ENCODE measurements at places on chromosomes 7 and 10.

- DNase-seq: no peak
Observed at GRCh38 chr10:77716458-77717317, 79.1 kb upstream of the KCNMA1 start.

- no peak for DNase-seq
Observed at GRCh38 chr10:123790132-123790885, 101.3 kb downstream of the CPXM2 start.

- no peak for DNase-seq
Observed at GRCh38 chr10:98980353-98980752, 255.3 kb downstream of the HPSE2 start.

GRCh38 chr7:145434811-145435210 lies 599.0 kb upstream of the TPK1 start:
- no peak for DNase-seq

- DNase-seq: peak; percentile 51
Observed at GRCh38 chr10:47402641-47403301, 18.7 kb upstream of the ZNF488 start.

- no peak for DNase-seq
Observed at GRCh38 chr7:105187302-105188169, 173.5 kb downstream of the KMT2E start.

DNA sequence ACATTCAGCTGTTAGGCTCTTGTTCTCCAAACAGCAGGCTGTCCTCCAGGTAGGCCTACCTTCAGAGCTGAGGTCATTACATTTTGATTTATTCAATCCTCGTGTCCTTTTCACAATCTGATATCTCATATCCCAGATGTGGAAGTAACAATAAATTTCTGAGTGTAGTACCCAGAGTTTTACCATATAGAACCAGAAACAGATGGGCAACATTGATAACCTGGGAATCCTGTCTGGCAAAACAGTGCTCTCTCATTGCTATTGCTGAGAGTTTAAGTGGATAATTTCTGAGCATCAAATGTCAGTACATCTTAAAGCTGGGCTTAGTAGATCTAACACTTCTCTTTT lies 1007.8 kb downstream of the REEP3 start:
- no peak for DNase-seq

GRCh38 chr7:98278936-98279335 lies 2.5 kb upstream of the BRI3 start:
- DNase-seq: no peak

DNA sequence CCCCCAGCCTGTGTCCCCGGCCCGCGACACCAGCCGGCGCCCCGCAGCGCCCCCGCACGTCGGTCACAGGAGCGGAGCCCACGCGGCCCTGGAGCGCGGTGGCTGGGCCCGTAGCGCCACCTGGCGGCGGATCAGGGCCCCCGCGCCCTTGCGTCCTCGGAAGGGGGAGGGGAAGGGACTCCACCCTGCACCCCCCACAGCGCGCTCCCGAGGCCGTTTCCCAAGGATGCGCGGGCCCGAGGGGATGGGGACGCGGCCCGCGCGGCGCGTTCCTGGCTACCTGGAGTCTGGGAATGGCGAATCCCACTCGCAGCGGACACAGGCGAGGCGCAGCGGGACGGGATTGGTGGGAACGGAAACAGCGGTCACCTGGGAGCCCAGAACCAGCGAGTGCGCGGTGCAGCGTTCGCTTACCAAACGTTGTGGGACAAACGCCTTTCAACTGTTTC lies 23.8 kb upstream of the MKI67 start:
- DNase-seq: no peak

DNA sequence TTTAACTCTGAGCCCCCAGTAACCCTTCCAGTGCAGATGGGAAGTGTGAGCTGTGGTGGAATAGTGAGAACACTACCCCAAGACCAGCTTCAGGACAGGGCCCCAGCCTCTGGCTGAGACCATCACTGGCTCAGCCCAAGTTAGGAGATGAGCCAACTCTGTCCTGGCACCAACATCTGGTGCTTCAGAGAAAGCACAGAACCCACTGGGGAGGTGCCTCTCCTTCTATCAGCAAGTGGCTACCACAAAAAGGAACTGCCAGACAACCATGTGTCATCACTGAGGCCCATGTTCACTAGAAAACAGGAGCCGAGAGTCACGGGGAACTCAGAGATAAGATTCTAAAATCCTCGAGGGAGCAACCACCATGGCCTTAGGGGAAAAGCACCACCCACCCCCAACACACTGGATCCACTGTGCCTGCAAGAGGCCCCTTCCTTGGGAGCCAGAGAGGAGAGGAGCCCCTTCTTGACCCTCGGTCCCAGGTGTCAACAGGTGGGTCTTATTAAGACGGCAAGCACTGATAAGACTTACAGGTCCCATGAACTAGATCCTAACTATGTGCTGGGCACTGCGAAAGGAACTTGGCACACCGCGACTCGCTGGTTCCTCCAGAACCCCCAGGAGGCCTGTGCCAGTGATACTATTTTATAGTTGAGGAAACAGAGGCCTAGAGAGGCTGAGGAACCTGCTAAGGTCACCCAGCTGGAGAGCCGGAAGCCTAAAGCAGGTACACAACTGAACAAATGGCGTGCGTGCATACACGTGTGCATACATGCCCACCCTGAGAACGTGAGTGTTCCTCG lies 102.7 kb downstream of the FAM53B start:
- no peak for DNase-seq

- no peak for DNase-seq
Observed at GRCh38 chr10:81096558-81096957, 558.9 kb downstream of the SH2D4B start.

DNA sequence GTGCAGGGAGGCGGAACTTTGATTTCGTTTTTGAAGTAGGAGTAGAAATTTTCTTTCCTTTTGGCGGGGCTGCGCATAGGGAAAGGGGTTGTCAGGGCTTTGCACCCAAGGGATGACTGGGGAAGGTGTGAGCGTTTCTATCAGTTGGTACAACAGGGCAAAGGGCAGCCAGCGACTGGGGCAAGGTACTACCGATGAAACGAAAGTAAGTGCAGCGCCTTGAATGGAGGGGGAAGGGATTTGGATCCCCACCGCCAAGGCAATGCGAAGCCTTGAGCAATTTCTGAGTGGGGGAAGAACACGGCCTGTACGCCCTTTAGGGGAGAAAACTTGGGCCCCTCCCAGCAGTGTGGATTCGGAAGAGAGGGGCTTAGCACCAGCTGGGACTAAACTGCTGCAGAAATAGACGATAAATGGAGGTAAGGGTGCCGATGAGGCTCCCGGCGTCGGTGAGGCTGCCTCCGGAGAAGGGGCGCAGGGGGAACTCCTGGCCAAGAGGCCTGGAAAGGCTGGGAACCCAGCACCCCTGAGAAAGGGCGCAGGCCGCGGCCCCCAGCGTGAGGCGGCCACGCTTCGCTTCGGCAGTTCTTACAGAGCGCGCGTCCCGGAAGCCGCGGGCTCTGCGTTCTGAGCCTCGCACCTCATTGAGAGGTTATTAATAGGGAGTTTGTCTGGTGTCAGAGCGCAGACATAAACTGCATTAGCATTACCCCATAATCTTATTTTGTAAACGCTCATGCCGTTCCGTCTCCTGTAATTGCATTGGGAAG lies 10.0 kb upstream of the TLX1 start:
- no peak for DNase-seq

GRCh38 chr7:37674531-37674930 lies 9.0 kb upstream of the GPR141 start:
- no peak for DNase-seq

DNA sequence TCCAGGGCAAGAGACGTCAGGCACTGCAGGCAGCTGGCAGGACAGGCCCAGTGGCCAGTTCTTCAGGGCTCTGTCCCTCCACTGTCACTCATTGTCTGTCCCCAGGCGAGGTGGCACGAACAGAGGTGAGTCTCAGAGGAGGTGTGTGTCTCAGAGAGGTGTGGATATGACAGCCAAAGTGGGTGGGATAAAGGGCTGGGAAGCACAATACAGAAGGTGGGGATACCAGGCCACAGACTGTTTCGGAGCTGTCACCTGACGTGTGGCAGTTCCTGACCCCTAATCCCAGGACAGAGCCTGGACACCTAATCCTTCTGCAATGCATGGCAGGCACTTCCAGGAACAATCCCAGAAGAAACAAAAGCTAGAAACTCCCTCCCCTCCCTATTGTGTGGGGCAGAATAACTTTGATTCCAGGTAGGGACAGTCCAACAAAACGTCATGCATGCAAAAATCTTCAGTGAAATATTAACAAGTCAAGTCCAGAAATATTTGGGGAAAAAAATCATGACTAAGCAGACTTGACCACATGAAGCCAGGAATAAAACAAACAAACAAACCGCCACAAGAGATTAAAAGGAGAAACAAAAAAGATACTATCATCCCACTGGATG lies 11.6 kb downstream of the KLRG2 start:
- no peak for DNase-seq

GRCh38 chr7:167090-167855 lies 25.1 kb upstream of the FAM20C start:
- DNase-seq: no peak

- no peak for DNase-seq
Observed at GRCh38 chr7:23696916-23697441, 13.0 kb upstream of the STK31 start.

DNA sequence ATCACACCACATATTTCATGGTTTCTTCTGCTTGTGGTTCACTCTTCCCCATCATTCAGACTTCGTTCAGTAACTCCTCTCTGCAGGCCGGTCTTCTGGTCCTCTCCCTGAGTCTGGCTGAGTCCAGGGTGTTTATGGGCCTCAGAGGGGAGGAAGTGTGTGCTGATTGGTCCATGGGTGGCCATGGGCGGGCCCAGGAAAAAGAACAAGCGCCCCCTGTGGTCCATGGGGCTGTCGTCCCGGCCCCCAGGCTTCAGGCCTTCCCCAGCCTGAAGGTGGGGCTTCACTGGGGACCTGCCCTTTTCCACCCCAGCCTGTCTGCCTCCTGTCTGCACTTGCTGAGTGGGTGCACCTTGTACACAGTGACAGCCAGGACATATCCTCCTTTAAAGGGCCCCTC lies 123.7 kb downstream of the VIPR2 start:
- no peak for DNase-seq

DNA sequence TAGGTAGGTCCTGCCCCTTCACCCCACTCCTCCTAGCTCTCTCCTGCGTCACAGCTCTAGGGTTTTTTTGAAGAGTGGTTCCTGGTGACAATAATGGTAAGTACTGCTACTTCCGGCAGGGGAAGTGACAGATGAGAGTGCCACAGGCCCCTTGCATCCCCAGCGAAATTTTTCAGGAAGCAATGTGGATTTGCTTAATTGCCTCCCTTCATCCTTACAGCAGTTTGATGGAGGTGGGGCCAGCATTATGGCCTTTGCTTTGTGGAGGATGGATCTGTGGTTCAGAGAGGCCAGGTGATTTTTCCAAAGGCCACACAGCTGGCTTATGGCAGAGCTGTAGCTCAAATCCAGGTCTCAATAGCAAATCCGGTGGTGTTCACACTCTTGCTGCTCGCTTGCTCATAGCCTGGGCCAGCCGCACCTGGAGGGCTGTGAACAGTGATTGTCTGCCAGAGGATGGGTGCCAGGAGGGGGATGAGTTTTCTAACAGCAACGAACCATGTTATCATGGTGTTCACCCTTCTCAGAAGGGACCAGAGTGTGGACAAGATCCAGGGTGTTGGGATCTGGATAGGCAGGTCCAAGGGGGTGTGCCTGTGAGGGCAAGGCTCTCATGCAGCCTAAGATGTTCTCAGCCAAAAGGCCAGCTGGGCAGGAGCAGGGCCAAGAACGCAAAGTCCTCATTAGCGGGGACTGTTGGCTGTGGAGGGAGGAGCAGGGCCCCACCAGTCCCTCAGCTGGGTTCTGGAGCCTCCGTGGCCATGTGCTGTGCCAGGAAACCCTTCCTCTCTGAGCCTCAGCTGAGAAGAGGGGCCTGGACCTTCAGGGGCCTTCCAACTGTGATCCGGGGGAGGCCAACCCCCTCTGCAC lies 89.0 kb downstream of the EMX2 start:
- no peak for DNase-seq

DNA sequence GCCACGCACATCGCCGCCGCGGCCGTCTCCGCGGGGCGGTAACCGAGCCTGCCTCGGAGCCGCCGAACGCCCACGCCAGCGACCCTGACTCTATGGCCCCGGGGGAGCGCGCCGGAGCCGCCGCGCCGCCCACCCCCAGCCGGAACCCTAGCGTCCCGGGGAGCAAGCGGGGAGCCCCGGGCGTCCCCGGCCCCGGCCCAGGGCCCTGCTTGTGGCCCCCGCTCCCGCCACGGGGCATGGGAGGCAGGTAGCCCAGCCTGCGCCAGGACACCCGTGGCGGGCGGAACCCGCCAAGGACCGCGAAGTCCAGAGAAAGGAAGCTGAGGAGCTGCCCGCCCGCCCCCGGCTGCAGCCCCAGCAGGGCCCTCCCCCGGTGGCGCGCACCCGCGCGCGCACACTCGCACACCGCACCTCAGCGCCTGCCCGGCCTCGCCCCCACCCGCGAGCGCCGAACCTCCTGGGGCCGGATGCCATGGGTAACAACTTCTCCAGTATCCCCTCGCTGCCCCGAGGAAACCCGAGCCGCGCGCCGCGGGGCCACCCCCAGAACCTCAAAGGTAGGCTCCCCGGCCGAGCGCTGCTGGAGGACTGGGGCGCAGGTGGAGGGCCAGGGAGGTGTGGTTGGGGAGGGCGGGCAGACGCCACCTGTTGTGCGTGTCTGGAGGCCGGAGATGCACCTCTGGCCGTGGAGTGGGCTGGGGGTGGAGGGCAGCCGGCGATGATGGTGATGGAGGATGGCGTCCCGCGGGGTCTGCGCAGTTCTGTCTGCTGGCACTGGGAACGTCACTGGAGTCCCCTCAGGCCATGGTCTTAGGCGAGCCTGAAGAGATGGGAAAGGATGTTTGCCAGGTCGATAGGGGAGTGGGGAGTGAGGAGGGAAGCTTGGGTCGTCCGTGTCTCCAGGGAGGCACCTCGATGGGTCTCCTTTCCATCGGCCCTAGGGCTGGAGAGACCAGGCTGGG lies 692 bp downstream of the NEURL1 start:
- no peak for DNase-seq
